Vagina (tissue), 2 donors: ENCODE measurements at places on chromosomes 3 and 15.

GRCh38 chr15:68815598-68815997 lies 5.1 kb downstream of the ANP32A start:
- DNase-seq: peak; percentile 84

GRCh38 chr15:83653639-83654378 lies at the start of gene ADAMTSL3:
TSS of gene ADAMTSL3 (plus strand) at chr15:83654123. CDS start at chr15:83655762, 1,639 bp downstream.
- no peak for DNase-seq

GRCh38 chr3:119173325-119173724 lies at the start of gene UPK1B:
TSS of gene UPK1B (plus strand) at chr3:119173598. CDS start at chr3:119186742, 13,144 bp downstream.
- DNase-seq: no peak

- DNase-seq: no peak
Measured at GRCh38 chr3:48518069-48518468, 14.1 kb upstream of the SHISA5 start.

GRCh38 chr3:74273091-74273490 lies 341.4 kb downstream of the CNTN3 start:
- no peak for DNase-seq
